ENCODE measurements at places on chromosomes 11 and 22. TPM values are rescaled to one million over a fixed set of nuclear protein-coding genes. Genes with fewer than 3 reads are reported as not detected.

Gene CAVIN3
- total RNA-seq: 48.8 TPM

DNA sequence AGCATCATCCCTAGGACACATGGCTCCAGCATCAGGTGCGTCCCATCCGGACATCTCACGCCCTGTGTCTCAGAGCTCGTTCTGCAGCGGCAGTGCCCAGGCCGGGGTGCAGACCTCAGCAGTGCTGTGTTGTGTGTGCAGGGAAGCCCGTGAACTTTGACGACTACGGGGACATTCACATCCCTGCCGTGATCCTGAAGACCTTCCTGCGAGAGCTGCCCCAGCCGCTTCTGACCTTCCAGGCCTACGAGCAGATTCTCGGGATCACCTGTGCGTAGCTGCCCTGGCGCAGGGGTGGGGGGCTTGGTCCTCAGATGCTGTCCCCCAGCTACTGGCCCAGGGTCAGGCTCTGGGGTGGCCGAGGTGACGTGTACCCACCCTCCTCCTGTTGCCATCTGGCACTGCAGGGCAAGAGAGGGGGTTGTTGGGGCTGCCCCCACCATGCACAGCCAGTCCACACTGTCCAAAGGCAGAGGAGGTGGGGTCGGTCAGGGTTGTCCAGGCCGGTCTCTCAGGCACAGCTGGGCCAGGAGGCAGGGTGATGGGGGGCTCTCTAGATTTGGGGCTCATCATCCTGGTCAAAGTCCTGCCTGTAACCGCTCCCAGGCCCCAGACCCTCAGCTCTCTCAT is 96.5 kb downstream of the ARHGAP8 start:
- DNase-seq: no peak

Gene OR10A2
- not detected for total RNA-seq

- peak; percentile 29 for DNase-seq
Observed at GRCh38 chr22:30878516-30879414, 89.8 kb downstream of the MORC2 start.

Gene IMMP1L
- 12.4 TPM for total RNA-seq

DNA sequence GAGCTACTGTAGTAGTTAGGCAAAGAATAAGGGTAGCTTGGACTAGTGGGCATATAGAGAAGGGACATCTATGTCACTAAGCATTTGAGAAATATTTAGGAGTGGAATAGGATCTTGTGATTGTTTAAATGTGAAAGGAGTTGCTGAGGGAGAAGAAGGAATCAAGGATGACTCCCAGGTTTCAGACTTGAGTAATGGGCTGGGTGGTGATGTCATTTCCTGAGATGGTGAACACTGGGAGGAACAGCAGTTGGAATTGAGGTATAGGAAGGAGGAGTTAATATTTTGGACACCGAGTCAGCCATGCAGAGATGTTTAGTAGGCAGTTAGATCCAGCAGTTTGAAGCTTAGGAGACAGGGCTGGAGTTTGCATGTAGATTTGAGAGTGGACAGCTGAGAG is 40.1 kb downstream of the REXO2 start:
- no peak for DNase-seq

DNA sequence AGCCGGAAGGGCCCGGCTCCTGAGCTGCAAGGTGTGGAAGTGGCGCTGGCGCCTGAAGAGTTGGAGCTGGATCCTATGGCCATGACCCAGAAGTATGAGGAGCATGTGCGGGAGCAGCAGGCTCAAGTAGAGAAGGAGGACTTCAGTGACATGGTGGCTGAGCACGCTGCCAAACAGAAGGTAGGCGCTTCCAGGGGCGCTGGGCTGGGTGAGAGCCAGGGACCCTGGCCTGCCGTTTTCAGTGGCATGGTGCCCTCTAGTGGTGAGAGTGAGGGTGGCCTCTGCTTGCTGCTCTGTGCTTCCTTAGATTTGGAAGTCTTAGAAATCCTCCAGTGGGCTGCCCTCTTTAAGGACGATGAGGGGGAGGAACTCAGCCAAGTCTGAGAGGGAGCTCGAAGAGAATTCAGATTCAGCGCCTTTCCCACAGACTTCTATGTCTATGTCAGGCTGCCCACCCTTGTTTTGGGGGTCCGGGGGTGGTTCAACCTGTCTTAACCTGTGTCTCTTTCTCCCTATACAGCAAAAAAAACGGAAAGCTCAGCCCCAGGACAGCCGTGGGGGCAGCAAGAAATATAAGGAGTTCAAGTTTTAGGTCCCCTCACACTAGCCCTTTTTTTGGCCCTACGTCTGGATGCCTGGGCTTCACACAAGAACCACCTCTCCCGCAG is 1.8 kb upstream of the PACS1 start:
- peak; percentile 80 for DNase-seq

GRCh38 chr11:113372309-113372708 is 15.3 kb upstream of the ANKK1 start:
- no peak for DNase-seq

DNA sequence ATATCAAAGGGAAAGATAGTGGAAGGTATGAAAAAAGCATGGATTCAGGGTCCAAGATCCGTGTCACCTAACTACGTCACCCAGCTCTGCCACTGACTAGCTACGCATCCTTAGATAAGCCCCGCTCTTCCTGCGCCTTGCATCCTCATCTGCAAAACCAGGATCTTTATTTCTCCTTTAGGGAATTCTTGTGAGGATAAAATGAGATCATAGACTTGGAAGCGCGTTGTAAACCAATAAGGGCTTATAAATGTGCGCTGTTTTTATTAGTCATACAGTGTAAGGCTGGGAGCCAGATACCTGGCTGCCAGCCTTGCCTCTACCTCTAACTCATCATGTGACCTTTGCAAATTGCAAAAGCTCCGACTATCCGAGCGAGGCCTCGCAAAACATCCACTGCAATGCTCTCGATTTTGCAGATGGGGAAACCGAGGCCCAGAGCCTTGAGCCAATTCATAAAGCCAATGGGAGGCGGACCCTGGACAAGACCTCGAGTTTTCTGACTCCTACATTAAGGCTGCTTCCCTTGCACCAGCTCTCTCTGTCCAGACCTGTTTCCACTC is 753 bp downstream of the PRPF19 start:
- no peak for DNase-seq

DNA sequence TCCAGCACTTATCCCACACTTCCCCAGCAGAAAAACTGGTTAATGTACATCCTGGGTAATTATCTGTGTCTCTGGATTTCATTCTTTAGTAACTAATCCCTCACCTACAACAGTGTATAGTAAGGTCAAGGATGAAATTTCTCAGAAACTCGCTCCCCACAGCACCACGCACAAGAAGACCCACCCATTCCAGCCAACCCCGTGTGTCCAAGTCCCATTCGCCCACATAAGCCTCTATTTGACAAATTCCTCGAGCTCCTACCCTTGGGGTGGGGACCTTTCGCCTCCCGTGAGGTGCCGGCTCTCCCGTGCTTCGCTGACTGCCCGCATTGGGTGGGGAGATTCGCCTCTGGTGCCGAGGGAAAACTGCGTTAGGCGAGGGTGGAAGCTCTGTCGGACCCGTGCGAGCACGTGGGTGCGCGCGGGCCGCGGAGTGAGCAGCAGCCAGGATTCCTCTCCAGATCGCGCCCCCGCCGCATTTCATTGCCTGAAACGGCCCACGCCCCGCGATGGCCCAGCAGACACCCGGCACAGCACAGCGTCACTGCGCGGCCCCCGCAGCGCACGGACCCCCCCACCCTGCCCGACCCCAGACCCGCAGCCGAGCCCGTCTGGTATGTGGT is 866 bp downstream of the EXPH5 start:
- DNase-seq: peak; percentile 80

Gene MS4A4A
- total RNA-seq: 53.9 TPM

DNA sequence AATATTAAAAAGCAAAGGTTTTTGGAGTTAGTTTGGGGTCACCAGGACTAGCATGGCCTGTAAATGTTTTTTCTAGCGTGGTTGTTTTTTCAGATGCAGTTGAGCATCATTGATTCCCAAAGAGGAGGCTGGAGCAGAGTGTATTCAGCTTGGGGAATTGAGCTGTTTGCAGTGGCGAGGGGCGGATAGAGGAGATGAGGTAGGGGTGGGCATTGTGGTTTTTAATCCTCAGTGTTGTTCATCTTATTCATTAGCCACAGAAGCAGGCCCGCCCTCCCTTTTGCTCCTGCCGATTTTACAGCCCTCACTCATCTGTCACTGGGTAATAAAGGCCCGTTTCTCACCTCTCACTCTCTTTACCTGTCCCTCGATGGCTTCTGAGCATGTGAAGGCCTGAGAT is 51.4 kb downstream of the NF2 start:
- no peak for DNase-seq

DNA sequence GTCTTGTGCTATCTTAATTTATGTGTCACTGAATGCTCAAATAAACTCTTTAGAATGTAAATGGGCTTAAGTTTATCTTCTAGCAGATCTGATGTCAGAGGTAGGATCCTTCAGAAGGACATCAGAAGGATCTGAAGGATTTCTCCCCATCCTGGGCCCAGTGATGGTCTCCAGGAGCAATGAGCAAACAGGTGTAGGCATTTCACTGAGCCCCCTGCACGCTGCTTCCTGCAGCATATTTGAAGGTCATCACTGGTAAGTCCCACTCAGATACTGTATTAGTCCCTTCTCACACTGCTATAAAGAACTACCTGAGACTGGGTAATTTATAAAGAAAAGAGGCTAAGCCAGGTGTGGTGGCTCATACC is 4.5 kb downstream of the GSTP1 start:
- DNase-seq: no peak

DNA sequence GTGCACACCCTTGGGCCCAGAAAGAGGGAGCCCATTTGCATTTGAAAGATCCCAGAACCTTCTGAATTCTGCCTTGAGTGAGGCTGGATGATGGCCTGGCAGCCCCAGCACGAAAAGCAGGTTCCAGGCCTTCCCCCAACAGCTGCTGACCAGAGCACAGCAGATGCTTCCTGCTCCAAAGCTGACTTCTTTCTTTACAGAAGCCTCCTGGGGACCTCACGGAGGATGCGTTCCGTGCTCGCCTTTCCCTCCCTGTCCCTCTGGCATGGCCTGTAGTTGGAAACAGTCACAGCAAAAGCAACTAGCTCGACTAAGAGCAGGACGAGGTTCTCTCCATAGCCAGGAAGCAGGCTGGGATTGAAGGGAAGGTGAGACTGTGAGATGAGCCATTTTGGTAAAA is 107.7 kb upstream of the B3GAT1 start:
- no peak for DNase-seq

- DNase-seq: no peak
Observed at GRCh38 chr11:16511116-16512114, 155.1 kb upstream of the SOX6 start.

Gene MDK
- 24.7 TPM for total RNA-seq

GRCh38 chr11:88831303-88831890 is 234.4 kb downstream of the GRM5 start:
- no peak for DNase-seq

DNA sequence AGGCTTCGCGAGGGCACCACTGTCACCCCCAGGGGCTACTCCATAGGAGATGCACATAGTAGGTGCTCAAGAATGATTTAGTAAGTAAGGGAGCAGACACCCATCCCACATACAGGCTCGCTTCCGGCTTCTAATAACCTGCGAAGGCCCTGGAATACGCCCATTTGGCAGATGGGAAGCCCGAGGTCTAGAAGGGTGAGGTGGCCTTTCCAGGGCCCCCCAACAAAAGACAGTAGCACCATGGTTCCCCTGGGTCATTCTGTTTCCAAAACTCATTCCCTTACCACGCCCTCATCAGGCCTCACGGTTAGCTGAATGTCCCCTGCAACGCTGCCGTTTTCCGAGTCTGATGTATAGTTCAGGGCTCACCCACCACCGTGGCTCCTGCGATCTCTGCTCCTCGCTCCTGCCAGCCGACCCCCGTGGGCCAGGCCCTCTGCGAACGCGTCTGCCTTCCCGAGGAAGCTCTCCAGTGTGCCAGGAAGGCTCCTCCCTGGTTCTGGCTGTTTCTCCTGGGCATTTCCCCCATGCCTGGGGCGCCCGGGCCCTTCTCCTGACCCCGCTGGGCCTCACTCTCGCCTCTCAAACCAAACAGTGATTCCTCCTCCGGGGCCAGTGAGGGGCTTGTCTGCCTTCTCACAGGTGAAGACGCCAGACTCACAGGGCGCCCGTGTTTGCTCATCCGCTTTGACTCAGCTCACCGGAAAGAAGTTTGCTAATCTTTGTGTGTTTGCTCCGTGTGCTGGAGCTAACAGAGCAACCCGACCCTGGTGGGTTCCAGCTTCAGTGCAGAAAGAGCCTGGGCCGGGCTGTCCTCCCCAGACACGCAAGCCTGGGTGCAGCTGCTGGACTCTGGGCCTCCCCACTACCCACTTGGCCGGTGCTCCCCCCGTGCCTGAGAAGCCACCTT is 86.6 kb downstream of the RTL6 start:
- DNase-seq: peak; percentile 53

GRCh38 chr22:23898006-23898974 is 4.1 kb downstream of the MIF start:
- DNase-seq: no peak

DNA sequence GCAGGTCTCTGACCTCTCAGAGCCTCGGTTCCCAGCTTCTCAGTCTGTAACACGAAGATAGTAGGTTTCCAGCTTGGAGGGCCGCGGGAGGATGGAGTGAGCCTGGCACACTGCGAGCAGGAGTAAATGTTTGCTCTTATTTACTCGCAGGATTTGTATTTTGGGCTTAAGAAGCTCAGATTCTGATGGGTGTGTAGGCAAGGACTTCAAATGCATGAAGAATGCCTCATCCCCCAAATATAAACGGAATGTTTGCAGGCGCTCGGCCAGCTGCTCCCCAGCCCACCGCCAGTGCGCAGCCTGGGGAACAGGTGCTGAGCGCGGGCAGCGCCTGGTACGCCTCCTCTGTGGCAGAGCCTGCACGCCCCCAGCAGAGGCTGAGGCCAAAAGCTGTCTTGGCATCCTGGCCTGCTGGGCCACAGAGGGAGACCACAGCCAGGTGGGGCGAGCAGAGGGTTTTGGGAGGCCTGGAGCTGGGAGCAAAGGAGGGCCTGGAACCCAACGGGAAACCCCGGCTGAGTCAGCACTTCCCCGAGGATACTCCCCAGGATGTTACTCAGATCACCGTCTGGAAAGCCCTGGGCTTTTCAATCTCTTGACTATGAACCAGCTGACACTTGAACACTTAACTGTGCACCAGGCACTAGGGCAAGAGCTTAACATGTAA is 9.4 kb downstream of the EHD1 start:
- DNase-seq: no peak

DNA sequence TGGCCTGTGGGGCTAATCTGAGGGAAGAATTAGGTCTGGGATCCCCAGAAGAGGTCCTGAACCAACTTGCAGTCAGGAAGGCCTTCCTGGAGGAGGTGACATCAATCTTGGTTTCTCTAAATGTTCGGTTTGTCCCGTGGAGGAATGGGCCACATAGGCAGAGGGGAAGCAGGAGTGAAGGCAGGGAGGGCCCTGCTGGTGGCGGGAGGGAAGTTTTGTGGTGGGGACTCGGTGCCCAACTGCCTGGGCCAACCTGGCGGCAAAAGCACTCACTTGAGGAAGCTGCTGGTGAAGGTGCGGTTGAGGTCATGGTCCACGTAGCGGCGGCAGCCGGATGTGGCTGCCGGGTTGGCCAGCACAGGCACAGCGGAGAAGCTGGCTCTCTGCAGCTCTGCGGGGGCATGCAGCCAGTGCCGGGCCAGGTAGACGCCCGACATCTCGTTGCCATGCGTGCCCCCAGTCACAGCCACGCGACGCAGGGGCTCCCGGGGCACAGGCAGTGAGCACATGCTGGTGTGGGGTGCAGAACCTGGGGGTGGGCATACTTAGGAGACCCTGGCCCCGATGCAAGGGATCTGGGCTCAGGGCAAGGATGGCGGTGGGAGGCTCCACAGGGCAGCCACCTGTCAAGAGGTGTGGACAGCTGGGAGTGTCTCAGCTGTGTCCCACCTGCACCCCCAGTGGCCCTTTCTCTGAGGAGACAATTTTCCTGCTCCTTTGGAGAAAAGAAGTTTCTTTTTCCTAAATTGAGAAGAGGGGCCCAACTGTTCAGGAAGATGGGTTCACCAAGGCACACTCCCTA is 3.8 kb downstream of the ACY3 start:
- DNase-seq: no peak

- DNase-seq: no peak
Observed at GRCh38 chr11:79503028-79503427, 62.2 kb upstream of the TENM4 start.

Measured in upper lobe of right lung (tissue), 1 donor.